ENCODE measurements at places on chromosomes 3 and 15.

- DNase-seq = no peak
These were observed 52.7 kb downstream of the TLE3 start for GRCh38 chr15:70045045-70045444.

DNA sequence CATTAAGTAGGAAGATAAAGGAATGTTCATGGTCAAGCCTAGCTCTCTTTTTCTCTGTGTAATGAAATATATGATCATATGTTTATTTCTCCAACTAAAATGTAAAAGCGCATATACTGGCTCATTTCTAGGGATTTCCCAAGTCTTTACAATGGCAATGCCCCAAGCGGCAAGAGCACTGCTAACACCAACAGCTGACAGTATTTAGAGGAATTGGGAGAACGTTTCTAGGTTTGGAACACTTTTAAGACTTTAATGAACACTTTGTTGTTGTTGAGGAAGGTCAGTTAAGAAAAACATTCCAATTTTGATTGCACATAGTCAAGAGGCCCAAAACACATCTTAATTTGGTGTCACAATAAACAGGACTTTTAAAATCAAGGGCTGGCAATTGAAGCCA lies 132.7 kb downstream of the ATP8B4 start:
- no peak for DNase-seq

DNA sequence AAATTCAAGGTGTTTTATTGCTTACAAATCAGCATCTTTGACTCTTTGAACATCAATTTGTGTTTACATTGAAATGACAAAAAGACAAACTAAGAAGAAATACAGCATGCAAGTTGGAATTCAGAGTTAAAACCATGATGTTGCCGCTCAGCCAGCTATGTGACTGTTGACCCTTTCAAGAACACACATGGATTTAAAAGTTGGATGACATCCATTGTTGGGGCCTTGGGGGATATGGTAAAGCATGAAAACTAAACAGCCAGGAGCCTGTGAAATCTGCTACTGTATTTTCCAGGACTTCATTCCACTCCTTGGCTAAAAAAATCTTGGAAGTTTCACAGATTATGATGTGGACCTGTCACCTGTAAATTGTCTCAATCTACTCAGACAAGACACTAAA lies 4.6 kb downstream of the P2RY1 start:
- no peak for DNase-seq

- no peak for DNase-seq
These were observed 16.6 kb downstream of the SPCS1 start for GRCh38 chr3:52722491-52722890.

- DNase-seq = no peak
These were observed 190.9 kb downstream of the FAM43A start for GRCh38 chr3:194876403-194877095.

- no peak for DNase-seq
These were observed 2.7 kb downstream of the RYR3 start for GRCh38 chr15:33313491-33313890.

Data from T-helper 17 cell (primary cell).